ENCODE measurements at places on chromosomes 7 and 10.

- no peak for DNase-seq
Measured at GRCh38 chr7:107190090-107190489, 21.3 kb downstream of the HBP1 start.

DNA sequence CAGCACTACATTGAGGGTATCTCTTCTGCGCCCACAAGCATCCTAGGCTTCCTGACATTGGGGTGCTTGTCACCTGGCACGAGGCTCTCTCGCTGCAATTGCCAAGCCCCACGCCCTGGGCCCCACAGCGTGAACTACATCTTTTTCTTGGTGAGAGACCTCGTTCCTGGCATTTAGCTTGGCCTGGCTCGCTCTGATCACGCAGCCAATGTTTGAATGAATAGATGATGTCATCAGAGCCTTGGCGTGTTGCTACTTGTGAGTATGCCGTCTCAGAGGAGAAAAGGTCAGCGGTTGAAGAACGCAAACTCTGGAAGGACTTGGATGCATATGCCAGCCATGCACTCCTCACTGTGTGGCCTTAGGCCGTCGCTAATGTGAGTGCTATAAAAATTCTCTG is 150.2 kb upstream of the AUTS2 start:
- no peak for DNase-seq

DNA sequence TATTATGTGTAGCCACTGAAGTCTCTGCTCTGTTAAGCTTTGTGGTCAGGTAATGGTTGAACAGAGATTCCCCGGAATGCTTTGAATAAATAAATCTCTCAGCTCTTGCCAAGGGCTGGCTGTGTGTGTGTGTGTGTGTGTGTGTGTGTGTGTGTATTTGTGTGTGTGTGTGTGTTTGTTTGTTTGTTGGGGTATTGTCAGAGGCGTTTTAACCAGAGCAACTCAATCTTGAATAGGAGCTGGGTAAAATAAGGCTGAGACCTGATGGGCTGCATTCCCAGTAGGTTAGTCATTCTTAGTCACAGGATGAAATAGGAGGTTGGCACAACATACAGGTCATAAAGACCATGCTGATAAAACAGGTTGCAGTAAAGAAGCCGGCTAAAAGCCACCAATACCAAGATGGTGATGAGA is 256.2 kb upstream of the CACNA2D1 start:
- no peak for DNase-seq

DNA sequence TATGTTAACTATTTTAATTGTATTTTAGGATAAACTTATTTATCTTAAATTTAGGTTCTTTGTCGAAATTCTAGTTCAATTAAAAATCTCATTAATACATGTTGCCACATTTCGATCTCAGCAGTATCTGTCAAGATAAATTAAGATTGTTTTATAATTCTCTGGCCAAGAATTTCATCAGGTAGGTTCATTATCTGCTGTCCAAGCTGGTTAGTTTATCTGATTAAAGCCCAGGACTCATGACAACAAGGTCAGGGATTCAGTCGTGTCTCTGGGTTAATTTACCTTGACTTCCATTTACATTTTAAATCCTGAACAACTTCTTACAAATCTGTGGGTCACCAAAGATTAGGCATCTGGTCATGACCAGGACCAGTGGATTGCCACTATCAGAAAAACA is 7.6 kb downstream of the STEAP4 start:
- no peak for DNase-seq

GRCh38 chr7:1844336-1844950 is 174.4 kb downstream of the ELFN1 start:
- no peak for DNase-seq

DNA sequence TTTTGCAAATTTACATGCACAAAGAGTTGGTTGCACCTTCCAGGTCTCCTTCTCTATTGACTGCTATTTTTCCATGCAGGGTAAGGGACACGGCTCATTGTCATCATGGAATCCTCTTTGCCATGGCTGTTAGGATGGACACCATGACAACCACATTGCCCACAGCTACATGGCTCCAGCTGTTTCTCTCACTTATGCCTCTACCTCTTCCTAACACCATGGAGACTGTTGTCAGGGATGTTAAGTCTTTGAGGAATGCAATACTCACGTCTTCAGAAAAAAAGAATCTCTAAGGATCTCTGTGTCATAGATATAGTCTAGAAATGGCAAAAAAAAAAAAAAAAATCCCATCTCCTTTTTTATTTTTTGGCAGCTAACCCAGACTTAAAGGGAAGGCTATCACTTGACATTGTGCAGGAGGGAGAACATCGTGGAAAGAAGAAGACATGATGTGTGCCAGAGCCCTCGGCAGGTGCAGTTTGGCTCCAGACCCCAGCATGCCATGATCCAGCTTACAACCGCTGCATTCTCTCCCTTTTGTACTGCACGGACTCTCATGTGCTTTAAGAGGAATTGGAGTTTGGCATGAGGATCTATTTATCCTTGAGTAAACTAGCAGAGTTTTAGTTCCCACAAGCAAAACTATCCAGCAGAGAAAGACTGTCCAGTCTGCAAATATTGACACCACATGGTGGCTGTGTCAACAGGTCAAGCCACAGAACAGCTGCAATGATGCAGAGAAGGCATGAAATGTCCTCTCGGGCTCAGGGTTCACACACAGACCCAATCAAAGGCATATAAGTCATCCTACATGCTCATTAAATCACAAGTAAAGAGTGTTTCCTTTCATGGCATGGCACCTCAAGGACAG is 70.8 kb downstream of the FRMD4A start:
- no peak for DNase-seq

- DNase-seq = no peak
Measured at GRCh38 chr7:22008683-22009082, 63.0 kb upstream of the CDCA7L start.

DNA sequence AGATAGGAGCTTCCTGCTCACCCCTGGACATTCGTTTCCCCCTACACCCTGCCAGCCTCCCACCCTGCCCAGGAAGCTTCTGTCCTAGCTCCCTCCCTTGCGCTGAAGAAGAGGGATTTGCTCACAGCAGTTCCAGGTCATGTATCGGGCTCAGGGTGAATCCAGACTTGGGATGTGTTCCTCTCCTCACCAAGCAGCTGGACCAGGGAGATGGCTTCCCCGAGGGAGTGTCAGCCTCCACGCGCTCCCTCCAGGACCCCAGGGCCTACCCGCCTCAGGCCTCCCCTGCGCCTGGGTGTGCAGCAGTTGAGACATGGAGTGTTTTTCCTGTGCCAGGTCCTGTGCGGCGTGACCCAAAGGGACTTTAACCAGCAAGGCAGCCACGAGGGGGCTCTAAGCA is 435.6 kb upstream of the FOXK1 start:
- DNase-seq = no peak

DNA sequence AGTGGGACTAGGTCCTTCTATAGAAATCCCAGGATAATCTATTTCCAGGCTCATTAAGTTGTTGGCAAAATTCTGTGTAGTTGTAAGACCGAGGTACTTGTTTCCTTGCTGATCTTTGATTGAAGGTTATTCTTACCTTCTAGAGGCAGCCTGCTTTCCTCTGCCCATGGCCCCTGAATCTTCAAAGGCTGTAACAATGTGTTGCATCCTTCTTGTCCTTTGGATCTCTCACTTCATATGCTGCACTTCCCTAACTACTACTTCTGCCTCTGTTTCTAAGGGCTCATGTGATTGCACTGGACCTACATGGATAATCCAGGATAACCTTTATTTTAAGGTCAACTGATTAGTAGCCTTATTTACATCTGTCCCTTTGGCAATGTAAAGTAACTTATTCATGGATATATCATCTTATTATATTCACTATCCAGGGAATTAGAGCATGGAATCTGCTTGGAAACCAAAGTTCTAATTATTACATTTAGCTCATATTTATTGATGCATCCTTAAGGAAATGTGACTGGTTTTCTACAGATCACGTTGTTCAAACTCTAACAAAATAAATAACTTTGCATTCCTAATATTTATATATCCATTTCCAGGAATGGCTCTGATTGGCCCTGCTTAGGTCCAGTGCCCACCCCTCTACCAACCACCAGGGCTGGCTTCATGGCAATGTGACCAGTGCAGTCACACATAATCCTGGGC is 85.6 kb downstream of the IMMP2L start:
- DNase-seq = no peak

DNA sequence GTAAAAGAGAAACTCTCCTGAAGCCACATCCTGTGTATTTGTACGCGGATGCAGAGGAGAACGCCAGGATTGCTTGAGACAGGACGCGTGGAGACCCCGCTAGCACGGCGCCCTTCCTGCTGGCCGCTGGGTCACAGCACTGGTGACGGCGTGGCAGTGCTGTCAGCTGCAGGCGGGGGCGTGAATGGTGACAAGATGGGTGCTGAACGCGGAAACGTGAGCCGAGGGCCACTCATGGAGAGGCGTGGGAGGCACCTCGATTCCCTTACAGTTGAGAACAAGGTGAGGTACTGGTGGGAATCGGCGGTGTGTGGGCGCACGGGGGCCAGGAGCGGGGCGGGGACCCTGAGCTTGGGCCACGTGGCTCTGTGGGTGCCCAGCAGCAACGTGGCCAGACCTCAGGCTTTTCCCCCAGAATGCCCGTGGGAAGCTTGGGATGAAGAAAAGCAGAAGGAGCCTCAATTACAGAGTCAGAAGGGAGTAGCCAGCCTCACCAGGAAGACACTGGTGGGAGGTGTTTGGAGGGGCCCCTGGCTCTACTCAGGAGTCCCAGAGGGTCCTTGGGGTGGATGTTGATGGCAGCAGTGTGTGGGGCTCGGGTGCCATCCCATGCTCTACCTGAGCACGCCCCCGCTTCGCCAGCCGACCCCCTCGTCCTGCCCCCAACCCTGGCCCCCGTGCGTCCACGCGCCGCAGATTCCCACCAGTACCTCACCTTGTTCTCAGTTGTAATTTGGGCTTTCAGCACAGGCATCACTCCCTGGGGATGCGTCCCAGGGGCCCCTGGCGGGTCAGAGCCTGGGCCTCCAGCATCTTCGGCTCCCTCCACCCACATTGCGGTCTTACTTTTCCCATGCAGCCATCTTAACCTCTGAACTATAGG is 208.4 kb upstream of the TCERG1L start:
- DNase-seq = no peak

- DNase-seq = no peak
Measured at GRCh38 chr7:121167971-121168370, 160.8 kb upstream of the WNT16 start.

DNA sequence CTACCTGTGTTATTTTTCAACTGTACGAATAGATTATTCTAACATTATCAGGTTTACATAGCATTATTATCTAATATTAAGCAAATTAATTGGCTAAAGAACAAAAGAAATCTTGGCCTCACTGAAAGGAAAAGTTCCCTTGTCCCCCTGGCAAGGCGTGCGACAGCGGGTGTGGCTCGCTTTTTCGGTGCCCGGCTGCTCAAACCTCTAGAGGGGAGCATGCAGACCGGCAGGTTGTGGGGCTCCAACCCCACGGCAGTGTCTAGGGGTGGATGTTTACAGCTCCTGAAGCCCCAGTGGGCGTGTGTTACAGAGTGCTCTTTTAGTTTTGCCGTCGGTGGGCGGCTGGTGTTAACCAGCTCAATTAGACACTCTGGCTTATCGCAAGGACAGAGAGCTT is 456.4 kb downstream of the TNS3 start:
- DNase-seq = no peak

GRCh38 chr10:90969121-90969534 is 48.2 kb upstream of the ANKRD1 start:
- no peak for DNase-seq

DNA sequence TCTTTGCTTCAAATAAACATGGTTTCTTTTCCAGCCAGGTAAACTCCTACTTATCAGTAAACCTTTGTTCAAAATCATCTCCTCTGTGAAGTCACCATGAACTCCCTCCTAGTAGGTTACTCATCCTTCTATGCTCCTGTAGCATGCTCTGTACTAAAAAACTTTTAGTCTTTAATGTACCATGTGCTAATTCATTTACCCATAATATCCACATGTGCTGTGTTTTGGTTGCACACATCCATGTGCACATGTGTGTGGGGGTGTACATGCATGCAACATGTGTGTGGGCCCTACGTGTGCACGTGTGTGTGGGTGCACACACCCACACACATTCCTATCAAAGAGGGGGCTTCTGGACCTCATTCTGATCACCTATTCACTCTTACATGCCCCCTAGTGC is 259.9 kb upstream of the SP4 start:
- DNase-seq = no peak

GRCh38 chr10:62707810-62708209 is 96.7 kb upstream of the ADO start:
- DNase-seq = no peak

Measured in activated naive CD8-positive, alpha-beta T cell treated with anti-CD3 and anti-CD28 coated beads, Interleukin-2, amount 50 U/mL, for 24 hours (primary cell).